ENCODE measurements at places on chromosomes 4 and X.
A peak's percentile ranks its signal among the peaks of the same experiment; 100 is the strongest.

DNA sequence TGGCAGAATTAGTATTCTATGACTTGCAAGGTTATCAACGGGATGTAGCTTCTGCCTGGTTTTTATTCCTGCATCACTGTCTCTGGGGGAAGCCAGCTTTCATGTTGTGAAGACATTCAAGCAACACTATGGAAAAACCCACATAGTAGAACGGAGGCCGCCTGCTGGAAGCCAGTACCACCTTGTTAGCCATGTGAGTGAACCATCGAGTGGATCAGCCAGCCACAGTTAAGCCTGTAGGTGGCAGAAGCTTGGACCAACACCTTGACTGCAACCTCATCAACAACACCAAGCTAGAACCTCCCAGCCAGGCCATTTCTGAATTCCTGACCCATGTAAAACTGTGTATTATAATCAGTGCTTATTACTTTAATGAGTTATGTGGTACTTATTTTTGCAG is 538.2 kb downstream of the KCNIP4 start:
- DNase-seq = no peak

DNA sequence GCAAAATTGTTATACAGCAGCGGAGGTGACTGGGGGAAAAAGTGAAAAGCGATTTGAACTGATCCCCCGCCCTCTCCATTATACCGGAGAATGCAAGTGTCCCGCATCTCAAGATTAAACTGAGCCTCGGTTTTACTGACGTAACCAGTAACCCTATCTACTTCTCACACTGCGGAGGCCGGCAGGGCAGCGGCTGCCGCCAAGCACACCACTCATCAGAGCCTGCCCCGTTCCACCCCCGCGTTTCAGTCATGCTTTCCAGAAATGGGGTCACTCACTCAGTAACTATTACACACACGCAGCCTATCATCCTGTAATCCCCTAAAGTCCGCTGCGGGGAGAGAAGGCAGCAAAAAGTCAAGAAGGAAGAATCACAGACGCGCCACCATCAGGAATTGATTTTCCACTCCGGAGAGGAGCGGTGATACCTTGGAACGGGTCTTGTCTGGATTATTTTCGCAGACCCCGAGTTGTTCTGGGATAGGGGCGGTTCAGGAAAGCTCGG is 1.4 kb downstream of the RPS6KA3 start:
- DNase-seq = peak; percentile 49

- no peak for DNase-seq
Measured at GRCh38 chr4:165656829-165657490, 216.1 kb upstream of the TLL1 start.

DNA sequence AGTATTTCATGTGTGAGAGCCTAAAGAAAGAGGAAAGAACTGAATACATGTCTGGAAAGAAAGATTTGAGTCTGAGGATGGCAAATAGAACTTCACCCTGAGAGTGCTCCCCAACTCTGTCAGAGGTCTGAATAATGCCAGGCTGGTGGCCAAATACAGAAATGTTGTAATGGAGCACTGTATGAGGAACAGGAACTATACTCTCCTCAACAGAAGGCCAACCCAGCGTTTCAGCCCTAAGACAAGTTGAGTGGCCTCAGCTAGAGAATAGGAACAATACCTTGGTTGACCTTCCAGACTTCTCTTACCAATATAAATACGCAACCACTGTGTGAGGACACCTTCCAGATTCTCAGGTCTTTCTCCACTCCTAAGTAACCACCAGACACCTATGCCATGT is 94.5 kb upstream of the STIM2 start:
- DNase-seq = no peak

DNA sequence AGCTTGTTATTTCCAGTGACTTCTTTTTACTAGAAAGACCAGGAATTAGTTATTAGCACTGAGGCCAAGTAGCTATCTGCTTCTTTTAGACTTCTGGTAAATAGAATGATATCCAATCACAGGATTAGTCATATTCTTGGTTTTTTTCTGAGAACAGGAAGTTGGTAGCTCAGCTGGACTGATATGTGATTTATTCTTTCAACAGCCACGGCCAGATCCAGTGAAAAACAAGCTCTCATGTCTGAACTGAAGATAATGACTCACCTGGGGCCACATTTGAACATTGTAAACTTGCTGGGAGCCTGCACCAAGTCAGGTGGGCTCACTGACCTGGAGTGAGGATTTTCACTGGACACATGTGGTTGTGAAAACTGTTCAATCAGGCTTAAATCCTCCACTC is 48.6 kb downstream of the PDGFRA start:
- no peak for DNase-seq

GRCh38 chr4:176377780-176378179 is 58.0 kb downstream of the SPCS3 start:
- DNase-seq = no peak

GRCh38 chr4:57093845-57094831 is 16.0 kb downstream of the IGFBP7 start:
- DNase-seq = no peak

DNA sequence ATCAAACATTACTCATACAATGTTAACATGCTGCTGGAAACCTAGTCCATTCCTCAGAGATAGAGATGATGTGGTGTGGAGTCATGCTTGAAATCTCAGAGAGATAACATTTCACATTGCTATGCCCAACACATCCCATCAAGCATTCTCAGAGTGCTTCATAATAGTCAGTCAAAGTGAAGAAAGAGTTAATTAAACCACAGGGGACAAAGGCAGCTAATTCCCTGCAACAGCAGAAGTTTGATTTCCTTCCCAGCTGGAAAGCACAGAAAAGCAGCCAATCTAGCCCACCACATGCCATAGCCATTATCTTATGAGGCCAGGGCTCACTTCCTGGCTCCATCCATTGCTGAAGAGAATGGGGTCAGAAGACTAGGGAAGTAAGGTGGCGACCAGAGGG is 8.9 kb downstream of the KDR start:
- DNase-seq = no peak

GRCh38 chr4:6044276-6044675 is 26.0 kb upstream of the C4orf50 start:
- no peak for DNase-seq

GRCh38 chrX:50691820-50692219 is 122.2 kb downstream of the SHROOM4 start:
- peak; percentile 28 for DNase-seq

DNA sequence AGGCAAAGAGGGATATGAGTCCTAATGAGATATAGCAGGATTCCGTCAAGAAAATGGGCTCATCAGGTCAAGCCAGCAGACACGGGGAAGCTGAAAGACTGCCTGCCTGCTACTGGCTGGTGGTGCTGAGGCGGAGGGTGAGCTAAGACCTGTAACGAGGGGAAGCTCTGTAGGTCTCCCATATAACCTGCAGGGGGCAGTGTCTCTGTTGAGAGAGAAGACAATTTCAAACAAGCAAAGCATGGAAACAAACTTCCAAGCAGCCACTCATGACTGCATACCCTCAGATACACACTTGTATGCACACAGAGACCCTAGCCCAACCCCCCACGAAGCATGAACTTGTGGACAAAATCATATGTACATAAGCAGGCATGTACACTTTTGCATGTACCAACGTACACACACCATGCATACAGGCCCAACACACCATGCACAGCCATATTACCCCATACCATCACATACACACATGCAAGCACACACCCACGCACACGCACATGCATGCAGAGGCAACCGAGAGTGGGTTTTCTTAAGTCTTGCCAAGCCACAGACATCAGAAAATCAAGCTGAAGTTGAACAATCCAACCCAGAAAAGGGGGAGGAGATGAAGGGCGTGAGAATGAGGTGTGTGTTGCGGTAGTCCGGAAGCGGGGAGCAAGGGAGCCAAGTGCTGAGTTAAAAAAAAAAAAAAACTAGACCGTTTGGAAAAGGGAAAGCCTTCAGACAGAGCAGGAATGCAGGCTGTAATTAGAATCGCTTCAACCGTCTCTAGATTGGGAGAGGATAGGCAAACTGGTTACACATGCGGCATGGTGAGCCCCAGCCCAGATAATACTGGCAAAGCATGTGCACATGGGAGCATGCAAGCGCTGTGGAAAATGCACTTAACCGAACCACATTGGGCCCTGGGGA is 71.0 kb downstream of the PJA1 start:
- peak; percentile 26 for DNase-seq

DNA sequence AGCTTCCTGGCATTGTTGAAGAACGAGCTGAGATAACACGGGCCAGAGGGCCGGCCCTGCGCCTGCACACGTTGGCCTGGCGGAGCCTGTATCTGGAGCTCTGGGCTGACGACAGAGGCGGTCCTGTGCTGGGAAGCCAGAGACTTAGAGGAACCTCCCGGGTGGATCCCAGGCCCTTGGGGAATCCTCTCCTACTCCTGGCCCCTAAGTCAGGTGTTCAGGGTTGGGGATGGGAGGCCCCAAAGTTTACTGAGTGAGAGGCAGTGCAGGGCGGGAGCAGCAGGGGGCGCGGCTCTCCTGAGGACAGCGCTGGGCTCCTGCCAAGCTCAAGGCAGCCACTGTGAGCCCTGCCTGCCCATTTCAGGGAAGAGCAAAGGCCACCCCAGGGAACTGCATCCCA is 2.5 kb upstream of the HTRA3 start:
- DNase-seq = no peak

DNA sequence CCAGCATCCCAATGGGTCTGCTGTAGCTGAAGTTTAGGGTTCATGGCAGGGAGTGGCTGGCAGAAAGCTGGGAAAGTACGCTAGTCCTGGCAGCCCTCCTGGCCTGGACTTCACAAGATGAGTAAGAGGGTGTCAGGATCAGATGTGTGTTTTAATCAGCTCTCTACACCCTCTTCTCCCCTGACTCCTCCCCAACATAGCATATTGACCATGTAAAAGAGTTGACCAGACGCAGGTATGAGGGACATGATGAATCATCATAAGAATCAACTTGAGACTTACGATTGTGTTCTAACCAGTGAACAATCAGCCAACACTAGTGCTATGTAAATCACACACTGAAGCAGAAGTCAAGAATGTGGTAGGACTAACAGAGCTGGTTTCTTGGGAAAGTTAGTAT is 5.3 kb downstream of the SOWAHB start:
- DNase-seq = no peak

GRCh38 chr4:71583971-71584370 is 199.9 kb downstream of the GC start:
- no peak for DNase-seq

DNA sequence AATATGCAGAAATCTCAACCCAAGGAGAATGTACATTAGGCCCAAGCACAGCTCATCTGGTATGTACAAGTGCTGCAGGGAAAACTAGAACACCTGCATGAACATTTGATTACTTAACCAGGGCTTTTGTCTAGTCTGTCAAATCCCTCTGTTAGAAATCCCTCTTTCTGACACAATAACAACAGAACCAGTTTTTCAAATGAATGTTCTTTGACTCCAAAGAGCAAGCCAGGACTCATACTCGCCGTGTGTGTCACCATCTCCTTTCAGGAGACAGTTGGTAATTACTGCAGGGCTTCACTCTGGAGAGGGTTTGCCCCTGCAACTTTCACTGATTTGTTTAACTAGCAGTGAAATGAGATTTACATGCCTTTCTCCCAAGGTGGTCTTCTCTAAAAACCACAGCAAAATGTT is 143.0 kb upstream of the FAM241A start:
- DNase-seq = no peak

DNA sequence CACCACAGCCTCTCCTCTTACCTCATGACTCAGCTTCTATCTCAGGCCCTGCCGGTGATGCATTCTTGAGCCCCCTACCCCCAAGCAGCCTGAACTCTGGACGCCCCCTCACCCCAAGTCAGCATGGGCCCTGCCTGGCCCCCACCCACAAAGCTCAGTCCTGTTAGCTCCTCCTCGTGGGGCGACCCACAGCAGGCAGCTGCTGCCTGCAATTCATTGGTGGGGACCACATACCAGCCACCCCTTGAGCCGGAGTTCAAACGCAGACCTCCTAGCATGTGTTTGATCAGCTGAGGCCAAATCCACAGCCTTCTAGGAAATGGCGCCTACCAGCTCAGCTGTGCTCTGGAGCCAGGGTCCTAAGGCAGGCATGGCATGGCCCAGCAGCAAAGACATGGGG is 111.8 kb downstream of the EFNB1 start:
- no peak for DNase-seq

- no peak for DNase-seq
Measured at GRCh38 chr4:80027611-80028010, 45.4 kb downstream of the ANTXR2 start.

GRCh38 chrX:11778230-11778629 is 20.2 kb downstream of the MSL3 start:
- no peak for DNase-seq

DNA sequence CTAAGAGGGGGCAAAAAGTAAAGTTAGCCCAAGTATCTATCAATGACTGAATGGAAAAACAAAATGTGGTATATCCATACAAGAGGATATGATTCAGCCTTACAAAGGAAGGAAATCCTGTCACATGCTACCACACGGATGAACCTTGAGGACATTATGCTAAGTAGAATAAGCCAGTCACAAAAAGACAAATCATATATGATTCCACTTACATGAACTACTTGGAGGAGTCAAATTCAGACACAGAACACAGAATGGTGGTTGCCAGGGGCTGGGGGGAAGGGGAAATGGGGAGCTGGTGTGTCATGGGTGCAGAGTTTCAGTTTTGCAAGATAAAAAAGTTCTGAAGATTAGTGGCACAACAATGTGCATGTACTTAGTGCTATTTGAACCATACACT is 101.8 kb downstream of the SH3KBP1 start:
- DNase-seq = no peak

GRCh38 chr4:89486042-89486441 is 178.4 kb upstream of the GPRIN3 start:
- DNase-seq = no peak

- no peak for DNase-seq
Measured at GRCh38 chr4:186946136-186946535, 222.5 kb upstream of the FAT1 start.

DNA sequence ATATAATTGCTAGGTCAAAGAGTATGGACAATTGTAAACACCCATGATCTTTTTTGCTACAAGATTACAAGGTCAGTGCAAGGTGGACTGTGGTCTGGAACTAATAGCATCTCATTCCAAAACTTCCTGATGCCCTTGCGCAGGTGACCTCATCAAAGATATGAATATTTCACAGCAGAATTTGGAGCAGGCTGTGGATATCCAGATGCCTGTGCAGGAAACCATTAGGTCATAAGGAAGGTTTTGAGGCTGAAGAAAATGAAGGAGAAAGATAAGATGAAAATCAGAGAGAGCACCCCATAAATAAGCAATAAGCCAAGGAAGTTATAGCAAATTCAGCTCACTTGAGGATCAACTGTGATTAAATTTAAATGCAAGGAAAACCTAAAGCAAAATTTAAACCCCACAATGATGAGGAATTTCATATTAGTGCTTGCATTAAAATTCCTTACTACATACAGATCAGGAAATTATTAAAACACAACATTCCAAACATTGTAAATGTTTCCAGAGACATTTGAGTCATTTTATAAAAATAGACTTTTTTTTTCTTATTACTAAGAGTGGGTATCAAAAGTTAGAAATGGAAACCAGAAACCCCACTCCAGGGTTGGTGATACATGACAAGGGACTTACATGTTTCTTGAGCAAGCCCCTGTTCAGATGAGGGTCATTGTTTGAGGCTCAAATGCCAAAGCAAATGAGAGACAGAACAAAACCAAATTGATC is 100.7 kb upstream of the FAM9C start:
- DNase-seq = no peak

- no peak for DNase-seq
Measured at GRCh38 chr4:19694812-19695211, 556.9 kb upstream of the SLIT2 start.

- DNase-seq = peak; percentile 34
Measured at GRCh38 chrX:154750301-154751202, at the start of gene GAB3. TSS of gene GAB3 (minus strand) at chrX:154751077. CDS start at chrX:154751025, 52 bp downstream.

- no peak for DNase-seq
Measured at GRCh38 chr4:94342694-94343093, at the start of gene HPGDS. TSS of gene HPGDS (minus strand) at chr4:94342836. CDS start at chr4:94334629, 8,207 bp downstream.

GRCh38 chr4:85402371-85402770 is 72.6 kb upstream of the ARHGAP24 start:
- DNase-seq = no peak

Measured in CD4-positive, alpha-beta T cell treated with Interleukin-15 for 4 hours (primary cell).